Stimulated activated CD4-positive, alpha-beta T cell treated with anti-CD3 and anti-CD28 coated beads, Interleukin-15, amount 100 ng/mL, for 1 hour (primary cell): ENCODE measurements at places on chromosomes 2 and 18.

DNA sequence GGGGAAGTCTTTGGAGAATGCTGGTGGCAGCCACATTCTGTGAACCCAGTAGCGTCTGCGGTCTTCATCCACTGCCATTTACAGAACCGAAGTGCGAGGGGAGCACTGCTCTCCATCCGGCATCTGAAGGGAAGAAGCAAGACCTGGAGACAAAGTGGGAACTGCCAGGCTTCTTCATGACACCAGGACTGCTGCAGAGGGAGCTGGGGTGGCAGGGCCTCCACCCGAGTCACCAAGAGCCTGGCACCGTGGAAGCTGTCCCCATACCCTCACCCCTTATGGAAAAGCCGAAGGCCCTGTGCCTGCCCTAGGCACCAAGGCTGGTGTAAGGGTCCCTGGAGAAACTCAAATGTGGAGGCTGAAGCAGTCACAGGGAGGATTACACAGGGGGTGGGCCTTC is 79.8 kb downstream of the CIB4 start:
- DNase-seq: no peak

DNA sequence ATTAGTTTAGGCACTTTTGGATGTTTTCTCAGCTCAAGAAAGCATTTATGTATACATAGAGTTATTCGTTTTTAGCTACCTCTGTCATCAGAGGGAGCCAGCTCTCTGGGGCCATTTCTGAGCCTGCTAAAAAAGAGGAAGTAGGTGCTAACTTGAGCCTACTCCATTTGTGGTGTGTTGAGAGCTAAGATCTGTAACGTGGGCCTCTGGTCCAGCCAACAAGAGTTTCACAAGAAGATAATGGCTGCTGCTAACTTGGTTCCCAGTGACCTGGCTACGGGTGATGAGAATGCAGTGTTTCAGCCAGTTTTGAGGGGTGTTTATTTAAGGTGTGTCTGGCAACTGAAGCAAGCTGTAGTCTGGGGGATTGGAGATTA is 182.5 kb downstream of the PRKCE start:
- DNase-seq: no peak

DNA sequence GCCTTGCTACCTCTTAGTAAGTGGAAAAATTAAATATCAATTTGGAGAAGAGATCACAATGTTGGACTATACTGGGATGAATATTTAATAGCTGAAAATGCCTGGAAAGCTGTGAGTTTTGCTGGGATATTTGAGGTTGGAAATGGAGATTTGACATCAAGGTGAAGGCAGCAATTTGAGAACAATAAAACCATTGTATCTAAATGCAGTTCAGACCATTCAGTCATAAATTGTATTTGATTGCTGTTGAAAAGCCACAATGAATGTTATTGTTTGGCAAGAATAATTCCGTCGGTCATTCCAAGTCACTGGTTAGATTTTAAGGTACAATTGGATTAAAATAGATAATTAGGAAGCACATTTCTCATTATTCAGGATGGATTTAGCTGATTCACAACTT is 325.6 kb downstream of the HRH4 start:
- DNase-seq: no peak

- DNase-seq: no peak
Observed at GRCh38 chr2:226678422-226678821, 121.2 kb downstream of the IRS1 start.
